ENCODE measurements at places on chromosomes 6 and 20.
A peak's percentile ranks its signal among the peaks of the same experiment; 100 is the strongest.

- DNase-seq = no peak
Observed at GRCh38 chr6:57315111-57315510, 2.3 kb upstream of the PRIM2 start.

- no peak for DNase-seq
Observed at GRCh38 chr6:20251525-20251924, 39.3 kb upstream of the MBOAT1 start.

GRCh38 chr6:127690092-127690491 is 113.1 kb downstream of the C6orf58 start:
- DNase-seq = no peak

DNA sequence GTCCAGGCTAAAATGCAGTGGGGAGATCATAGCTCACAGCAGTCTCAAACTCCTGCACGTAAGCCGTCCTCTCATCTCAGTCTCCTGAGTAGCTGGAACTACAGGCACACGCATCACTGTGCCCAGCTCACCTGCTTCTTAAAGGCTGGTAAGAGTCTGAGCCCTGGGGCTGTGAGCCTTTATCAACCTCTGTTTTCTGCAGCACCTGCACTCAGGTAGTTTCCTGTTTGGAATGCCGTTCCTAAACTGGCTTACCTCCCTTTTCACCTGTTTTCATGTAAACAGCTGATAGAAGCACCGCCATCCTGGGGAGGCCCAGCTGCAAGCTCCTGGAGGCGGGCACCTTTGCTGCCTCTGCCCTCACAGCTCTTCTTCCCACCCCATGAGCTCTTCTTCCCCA is 45.4 kb downstream of the SLC24A3 start:
- DNase-seq = no peak

- peak; percentile 27 for DNase-seq
Observed at GRCh38 chr6:4071330-4071729, 7.6 kb downstream of the FAM217A start.

- peak; percentile 81 for DNase-seq
Observed at GRCh38 chr20:37542281-37542680, 14.6 kb upstream of the BLCAP start.

DNA sequence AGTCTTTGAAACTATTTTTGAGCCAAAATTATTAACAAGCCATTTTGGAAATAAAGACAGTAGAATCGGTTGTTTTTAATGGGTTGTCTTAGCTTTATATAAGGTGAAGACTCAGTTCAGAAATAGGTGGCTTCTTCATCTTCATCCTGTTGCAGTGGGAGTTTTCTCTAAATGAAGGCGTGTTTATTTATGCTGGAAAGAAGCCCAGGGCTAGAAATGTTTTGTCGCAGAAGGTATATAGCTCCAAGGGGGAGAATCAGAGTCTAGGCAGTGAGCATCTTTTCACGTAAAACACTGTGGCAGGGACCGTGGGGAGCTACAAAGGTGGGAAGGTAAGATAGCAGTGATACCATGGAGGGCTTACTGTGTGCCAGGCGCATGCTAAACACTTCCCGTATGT is 34.3 kb downstream of the FARS2 start:
- DNase-seq = no peak

DNA sequence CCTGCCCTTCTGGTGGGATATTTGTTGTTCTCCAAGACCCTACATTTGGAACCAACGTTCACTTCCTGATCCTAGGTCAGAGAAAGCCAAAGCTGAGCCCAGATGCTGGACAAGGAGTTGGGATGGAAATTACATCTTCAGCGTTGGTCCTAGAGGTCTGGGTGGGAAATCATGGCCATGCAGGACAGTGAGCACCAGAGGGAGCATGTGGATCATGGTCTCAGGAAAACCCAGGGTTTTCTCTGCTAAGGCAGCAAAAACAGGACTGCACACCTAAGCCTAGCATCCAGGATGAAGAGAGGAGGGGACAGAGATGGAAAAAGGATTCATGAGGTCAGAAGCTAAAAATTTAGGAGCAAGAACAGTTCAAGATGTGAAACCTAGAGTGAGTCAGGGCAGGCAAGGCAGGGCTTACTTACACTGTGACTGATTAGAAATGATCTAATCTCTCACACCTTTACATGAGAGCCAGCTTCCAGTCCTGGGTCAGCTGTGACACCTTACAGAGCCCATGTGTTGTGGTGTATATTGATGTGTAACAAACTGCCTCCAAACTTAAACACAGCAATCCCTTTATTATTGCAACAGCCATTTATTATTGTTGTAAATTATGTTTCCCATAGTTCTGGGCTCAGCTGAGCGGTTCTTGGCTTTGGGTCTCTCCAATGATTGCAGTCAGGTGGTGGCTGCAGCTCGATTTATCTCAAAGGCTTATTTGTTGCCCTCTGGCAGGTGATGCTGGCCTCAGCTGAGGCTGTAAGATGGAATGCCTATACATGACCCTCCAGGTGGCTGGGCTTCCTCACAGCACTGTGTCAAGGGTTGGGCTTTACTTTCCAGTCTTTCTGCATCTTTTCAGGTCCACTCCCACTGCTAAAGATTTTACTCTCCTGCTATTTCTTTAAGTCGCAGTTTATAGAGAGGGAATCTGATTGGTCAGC is 6.5 kb downstream of the C20orf202 start:
- DNase-seq = no peak

DNA sequence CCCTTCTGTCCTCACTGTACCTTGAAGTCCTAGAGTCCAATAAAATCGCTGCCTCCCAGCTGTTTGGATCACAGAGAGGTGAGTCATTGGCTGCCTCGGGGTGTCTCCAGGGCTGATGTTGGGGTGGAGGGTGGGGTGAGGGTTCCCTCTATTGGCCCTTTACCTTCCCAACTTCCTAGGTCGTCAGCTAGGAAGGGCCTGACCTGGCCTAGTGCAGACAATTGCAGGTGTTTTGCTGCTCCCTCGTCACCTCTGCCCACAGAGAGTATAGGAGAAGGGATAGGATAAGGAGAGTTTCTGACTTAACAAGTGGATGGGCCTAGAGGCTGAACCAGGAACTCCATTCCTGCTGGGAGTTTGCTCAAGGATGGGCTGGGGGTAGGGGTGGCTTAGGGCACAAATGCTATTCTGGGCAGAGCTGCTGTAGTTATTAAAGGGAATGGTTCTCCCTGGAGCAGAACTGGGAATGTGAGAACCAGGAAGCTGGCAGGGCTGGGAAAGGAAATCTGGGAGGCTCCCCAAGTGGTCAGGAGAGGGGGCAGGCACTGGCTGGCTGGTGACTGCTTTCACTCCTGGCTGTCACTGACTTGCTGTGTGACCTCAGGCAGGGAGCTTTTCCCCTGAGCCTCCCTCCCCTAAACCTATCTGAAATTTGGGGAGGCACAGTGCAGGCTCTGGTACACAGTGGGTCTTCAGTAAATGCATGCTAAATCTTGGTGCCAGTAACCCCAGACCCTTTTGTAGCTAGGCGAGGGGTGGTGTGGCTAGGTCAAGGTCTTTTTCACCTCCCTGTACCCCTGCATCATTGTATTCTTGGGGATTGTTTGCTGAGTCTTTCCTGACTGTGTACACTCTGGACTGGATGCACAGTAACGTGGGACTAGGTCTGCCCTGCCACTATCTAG is 1.5 kb downstream of the TP53INP2 start:
- DNase-seq = peak; percentile 40

DNA sequence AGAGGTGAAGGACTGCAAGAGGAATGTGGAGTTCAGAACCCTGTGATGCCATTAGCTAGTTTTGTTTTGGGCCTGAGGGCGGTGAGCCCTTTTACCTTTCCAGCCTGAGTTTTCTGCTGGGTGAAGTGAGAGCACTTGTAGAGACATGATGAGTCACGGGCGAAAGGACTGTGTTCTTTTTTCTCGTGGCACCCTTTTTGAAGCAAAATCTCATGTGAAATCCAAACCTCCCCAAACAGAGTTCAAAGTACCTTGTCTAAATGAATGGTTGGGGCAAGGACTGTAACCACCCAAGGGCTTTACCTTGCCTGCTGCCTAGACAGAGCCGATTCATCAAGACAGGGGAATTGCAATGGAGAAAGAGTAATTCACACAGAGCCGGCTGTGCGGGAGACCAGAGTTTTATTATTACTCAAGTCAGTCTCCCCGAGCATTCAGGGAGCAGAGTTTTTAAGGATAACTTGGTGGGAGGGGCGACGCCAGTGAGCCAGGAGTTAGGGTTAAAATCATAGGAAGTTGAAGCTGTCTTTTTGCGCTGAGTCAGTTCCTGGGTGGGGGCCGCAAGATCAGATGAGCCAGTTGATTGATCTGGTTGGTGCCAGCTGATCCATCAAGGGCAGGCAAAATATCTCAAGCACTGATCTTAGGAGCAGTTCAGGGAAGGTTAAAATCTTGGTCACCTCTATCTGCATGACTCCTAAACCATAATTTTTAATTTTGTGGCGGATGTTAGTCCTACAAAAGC is 25.8 kb downstream of the SAMD5 start:
- DNase-seq = no peak

- no peak for DNase-seq
Observed at GRCh38 chr20:20241976-20242375, 125.9 kb upstream of the INSM1 start.

GRCh38 chr6:47952640-47953039 is 158.4 kb downstream of the PTCHD4 start:
- DNase-seq = no peak

DNA sequence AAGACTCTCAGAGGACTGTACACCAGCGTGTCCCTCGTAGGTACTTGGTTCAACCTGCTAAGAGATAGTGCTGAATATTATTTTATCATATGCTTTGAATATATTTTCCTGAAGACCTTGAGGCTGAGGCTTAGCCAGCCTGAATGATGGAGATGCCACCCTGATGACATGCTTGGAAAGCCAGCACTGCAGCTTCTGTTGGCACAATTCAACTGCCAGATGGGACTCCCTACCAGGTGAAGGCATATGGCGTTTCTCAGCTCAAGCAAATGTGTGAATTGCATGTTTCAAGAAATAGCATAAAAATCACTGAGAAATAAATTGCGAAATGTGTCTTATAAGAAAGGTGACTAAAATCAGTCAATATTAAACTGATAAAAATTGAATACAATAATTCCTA is 228.1 kb upstream of the CST7 start:
- DNase-seq = no peak

DNA sequence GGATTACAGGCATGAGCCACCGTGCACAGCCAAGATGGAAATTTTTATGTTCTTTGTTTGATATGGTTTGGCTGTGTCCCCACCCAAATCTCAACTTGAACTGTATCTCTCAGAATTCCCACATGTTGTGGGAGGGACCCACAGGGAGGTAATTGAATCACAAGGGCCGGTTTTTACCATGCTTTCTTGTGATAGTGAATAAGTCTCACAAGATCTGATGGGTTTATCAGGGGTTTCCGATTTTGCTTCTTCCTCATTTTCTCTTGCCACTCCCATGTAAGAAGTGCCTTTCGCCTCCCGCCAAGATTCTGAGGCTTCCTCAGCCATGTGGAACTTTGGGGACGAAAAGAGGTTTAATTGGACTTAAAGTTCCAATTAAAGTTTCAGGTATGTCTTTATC is 14.6 kb downstream of the EEF1A1 start:
- DNase-seq = no peak

GRCh38 chr6:37584654-37585522 is 85.2 kb upstream of the CCDC167 start:
- no peak for DNase-seq

DNA sequence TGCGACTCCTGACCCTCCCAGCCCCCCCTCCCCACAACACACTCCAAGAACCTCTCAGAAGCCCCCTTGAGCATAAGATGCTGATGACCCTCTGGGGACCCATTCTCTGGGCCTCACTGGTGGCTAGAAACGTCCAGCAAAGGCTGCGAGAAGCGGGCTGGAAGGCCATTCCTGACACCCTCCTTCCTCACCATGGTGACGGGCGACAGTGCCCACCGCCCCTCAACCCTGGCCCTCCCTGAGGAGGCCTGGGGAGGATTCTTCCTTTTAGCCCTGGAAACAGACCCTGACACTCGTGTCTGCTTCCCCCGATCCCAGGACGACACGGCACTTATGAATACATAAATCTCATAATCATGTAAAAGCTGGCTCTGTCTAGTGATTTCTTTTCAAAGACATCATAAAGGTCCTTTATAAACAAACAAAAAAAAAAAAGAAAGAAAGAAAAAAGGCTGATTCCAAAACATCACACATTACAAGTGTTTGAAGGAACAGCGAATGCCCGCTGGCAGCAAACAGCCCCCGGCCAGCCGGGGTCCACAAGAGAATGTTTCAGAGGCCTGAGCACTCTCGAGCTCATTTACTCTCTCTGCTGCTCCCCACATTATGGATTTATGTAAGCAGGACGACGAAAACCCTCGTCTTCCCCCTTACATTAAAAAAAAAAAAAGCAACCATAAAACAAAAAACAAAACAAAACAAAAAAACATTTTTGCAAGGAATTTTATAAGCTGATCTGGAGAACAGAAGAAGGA is 40.7 kb downstream of the PREX1 start:
- no peak for DNase-seq

- no peak for DNase-seq
Observed at GRCh38 chr20:49545572-49545971, 22.4 kb downstream of the PTGIS start.

DNA sequence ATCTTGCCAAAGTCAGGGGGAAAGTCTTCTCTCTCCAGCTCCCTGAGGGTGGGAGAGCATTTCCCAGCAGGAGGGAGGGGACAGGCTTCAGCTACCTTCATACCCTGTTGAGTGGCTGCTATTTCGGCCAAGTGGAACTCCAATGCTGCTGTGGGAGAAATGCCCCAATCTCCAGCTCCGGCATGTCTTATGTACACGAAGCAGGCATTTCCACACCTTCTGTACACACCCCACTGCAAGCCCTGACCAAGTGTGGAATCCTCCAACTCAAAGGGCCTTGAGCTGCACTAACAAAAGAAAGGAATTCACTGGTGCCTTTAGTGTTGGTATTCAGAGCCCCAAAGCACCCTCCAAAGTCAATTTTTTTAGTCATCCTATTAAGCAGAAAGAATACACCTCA is 313.6 kb upstream of the NT5E start:
- DNase-seq = no peak

- peak; percentile 15 for DNase-seq
Observed at GRCh38 chr6:116536216-116536621, 9.3 kb downstream of the TRAPPC3L start.

DNA sequence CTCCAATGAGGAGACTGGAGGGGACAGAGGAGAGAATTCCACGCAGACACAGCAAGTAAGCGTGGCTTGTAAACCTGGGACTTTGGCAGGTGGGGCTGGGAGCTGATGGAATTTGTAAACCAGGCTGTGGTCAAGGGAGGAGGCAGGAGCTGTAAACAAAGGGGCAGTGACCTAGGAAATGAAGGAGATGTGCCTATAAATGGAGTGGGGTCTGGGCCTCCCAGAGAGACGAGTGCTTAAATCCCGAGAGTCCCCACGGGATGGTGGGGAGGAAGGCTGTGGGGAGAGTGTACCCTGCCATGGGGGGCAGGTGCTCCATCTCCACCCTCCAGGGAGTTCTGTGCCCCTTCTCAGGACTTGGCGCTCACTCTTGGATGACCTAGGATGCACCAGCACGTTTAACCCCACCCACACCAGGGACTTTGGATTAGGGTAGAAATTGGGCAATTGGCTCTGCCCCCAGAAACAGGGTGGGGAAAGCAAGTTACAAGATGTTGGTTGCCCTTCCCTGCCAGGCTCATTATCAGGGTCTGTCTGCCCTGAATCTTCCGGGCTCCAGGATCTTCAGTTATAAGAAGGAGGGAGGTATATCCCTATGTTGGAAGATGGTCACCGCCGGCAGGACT is 4.0 kb upstream of the DHX16 start:
- DNase-seq = no peak

GRCh38 chr6:168500519-168500918 is 59.5 kb downstream of the SMOC2 start:
- DNase-seq = no peak

GRCh38 chr6:106823732-106824351 is 150.7 kb downstream of the CD24 start:
- peak; percentile 71 for DNase-seq
